ENCODE measurements at places on chromosomes 12 and 14.

- no peak for DNase-seq
These were observed 57.9 kb downstream of the ZFYVE21 start for GRCh38 chr14:103773521-103773920.

DNA sequence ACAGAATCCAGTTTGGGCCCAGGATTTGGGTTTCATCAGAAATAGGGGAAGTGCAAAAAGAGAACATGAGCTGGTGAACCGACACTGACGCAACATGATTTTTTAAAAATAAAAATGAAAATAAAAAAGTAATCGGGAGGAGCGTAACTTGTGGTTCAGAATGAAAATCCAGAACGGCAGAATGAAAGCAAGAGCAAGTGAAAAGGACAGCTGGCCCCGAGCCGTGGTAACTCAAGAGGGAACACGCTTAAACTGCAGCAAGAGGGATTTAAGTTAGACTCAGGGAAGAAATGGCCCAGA, 1.6 kb downstream of the SLC6A12 start:
- no peak for DNase-seq

- DNase-seq = no peak
These were observed 777 bp downstream of the ASCL1 start for GRCh38 chr12:102958073-102958829.

DNA sequence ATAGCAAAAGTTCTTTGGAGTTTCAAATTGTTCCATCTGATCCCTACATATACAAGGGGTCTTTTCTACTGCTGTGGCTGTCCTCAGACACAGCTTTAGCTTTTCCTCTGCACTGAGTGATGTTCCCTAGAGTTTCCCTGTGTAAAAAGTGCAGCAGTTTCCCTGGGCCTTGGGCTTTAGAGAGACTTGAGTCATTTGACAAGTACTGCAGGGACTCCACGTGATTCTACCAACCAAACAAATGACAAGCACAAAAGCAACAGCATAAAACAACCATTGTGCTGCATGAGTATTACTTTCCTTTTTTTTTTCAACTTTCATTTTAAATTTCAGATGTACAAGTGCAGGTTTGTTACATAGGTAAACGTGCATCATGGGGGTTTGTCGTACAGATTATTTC, 272.8 kb downstream of the PDZRN4 start:
- no peak for DNase-seq

- DNase-seq = no peak
These were observed 121.4 kb downstream of the SLC15A4 start for GRCh38 chr12:128702371-128702770.

GRCh38 chr14:68523989-68524725, 268.7 kb downstream of the ZFP36L1 start:
- no peak for DNase-seq

DNA sequence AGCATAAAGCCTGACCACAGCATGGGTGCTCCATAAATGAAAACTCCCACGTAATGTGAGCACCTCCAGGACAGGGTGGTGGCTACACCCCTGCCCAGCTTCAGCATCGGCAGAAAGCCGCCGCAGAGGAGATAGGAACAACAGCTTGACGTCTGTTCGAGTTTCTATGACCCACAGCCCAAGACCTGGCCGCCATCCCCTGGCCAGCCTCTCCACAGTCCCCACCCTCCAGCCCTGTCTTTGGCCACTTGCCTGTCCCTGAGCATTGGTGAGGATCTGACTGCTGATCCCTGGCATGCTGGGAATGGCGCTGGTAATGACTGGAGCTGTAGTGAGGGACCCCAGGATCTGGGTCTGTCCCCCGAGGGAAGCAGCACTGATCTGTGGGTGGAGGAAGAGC, 21.3 kb downstream of the POU6F1 start:
- no peak for DNase-seq

GRCh38 chr12:123942238-123942653, 30.4 kb downstream of the CCDC92 start:
- DNase-seq = no peak

GRCh38 chr12:44193281-44193680, 357.4 kb downstream of the TMEM117 start:
- no peak for DNase-seq

DNA sequence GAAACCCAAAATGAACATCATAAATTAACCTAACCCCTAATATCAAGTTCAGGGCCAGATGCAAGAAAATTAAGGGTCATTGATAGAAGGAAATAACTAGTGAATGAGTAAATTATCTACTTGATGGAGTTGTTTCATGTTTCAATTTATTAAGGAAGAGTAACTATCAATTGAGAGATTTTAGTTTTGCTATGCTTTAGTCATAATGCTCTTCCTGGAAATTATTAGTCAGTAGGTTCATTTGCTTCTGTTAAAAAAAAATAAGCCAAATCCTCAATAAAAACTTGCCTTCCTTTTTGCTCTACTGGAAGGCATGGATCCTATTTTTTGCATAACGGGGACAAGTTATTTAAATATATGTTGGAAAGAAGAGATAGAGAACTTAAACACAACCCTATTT, 59.0 kb upstream of the HIF1A start:
- no peak for DNase-seq

DNA sequence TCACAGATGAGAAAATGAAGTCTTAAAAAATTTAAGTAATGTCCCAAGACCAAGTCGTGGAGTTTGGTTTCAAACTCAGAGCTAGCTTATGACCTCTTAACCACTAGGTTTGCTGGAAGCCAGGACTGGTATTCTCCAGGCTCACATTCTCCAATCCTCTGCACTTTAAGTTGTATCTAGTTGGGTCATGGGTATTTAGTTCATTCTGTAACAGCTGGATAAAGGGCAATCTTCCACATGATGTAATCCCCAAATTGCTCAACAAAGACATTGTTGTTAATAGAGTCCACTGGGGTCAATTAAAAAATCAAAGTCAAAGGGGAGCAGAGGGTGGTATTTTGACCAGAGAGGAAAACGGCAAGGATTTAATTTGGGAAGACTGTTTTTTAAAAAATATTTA, 17.8 kb upstream of the GAS2L3 start:
- no peak for DNase-seq

DNA sequence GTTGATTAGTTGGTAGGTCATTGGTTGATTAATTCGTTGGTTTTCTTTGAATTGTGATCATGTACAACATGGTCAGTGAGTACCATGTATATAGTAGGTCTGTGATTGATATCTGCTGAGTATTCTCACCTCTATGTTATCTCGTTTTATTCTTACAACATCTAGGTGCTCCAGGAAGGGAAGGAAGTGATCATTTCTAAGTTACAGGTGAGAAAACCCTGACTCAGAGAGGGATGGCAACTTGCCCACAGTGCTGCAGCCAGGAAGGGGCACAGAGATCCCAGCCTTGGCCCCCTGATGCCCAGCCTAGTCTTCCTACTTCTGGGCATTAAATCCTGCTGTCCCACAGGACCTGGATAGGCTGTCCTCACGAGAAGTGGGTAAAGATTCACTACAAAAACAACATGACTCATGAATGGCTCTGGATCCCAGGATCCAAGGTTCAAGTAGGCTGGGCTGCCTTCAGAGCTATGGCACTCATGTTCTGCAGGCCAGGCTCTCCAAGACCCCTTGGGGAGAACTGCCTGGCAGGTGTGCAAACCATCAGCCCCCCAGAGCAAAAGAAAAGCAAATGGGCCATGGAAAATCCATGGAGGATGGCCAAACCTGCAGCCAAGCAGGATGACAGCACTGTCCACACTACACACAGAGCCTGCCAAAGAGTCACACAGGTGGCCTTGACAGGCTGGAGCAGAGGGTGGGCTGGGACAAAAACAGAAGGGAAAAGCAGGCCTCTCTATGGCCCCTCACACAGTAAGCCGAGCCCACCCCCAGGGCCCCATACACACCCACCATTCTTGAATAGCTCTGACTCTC, 146.2 kb downstream of the BCL11B start:
- DNase-seq = no peak

DNA sequence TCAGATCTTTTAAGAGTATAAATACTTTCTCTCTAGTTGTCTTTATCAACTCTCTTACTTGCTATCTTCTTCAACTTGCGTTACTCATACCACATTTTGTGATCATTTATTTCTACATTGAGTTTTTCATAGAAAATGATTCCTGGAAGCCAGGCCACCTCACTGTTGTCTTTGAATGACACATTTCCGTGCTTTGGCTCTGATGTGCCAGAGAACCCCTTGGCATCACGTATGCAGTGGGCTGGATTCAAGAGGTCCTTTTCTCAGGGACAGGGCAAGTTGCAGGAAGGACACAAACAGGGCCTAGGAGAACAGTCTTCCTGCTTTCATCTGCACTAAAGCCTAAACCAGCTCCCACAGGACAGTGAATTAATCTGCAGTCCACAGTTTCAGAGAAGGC, 70.3 kb upstream of the PYGL start:
- DNase-seq = no peak

DNA sequence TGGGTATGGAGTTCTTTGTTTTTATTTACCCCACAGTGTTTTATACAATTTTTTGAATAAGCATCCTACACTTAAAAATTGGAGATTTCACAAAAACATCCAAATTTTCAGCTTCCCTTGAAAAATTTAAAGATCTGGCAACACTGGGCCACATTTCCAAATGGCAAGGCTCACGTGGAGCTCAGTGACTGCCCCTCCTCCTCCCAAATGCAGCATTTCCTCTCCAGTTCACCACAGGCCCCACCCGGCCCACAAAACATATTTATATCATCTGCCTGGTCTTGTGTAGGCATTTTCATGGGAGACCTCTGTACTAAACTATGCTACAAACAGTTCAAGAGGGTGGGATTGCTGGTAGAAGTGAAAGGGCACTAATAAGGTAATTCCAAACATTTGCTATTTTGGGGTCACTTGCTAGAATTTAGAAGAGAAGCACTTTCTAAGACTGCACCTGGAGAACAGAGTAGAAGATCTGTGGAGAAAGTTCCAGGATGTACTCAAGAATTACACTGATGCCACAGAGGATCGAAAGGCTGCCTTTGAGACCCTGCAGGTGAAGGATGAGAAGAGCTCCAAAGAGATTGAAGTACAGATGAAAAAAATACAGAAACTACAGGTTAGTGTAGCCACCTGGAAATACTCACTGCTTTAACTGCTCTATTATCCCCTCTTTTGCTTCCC, 7.3 kb downstream of the FKBP11 start:
- DNase-seq = peak; percentile 24

DNA sequence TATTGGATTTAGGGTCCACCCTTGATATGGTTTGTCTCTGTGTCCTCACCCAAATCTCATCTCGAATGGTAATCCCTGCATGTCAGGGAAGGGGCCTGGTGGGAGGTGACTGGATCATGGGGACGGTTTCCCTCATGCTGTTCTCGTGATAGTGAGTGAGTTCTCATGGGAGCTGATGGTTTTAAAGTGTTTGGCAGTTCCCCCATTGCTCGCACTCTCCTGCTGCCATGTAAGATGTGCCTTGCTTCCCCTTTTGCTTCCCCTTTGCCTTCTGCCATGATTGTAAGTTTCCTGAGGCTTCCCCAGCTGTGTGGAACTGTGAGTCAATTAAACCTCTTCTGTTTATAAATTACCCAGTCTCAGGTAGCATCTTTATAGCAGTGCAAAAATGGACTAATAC, 118.3 kb downstream of the VRK1 start:
- no peak for DNase-seq
